ENCODE measurements at places on chromosomes 1 and 21.

GRCh38 chr21:36696390-36697059 lies 2.4 kb upstream of the SIM2 start:
- DNase-seq: no peak

DNA sequence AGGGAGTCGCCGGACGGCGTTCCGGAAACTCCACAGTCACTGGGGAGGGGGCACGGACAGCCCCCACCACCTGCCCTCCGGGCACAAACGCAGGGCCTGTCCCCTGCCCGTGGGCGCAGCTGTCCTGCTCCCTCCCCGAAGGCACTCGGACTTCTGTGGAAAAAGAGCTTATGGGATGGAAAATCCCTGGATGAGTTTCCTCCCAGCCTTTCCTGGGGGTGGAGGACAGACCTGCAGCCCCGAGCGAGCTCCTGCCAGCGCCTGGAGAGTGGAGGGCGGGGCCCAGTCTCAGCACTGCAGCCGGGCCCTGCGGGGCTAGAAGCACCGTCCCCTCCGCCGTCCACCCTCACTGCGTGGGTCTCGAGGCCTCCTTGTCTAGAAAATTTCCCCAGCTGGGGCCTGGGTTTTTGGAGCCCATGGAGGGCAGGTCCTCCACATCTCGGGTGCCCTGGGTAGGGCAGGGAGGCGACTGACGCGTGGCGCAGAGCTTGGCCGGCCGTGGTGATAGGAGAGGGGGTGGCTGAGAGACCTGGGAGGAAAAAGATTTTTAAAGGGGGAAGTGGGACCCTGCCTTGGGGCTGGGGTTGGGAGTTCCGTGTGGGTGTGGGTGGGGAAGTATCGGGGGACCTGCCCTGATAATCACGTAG lies 6.4 kb upstream of the COL6A1 start:
- no peak for DNase-seq

DNA sequence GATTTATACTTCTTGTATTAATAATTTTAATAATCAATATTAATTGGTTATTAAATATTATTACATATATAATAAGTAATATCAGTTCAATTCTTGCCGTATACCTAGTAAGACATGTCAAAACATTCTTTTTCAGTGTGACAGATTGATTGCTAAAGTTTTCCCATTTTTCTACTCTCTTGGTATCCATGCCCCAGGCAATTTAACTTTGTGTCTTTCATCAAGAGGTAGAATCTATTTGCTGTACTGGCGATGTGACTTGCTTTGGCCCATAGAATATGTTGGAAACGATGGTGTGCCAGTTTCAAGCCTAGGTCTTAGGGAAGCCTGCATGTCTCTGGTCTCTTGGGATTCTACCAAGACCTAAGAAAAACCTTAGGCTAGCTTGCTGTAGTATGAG lies 436.1 kb upstream of the ADAMTS5 start:
- no peak for DNase-seq

- DNase-seq: no peak
Measured at GRCh38 chr1:39407896-39408640, 83.4 kb upstream of the BMP8A start.

GRCh38 chr1:92755541-92756461 lies 29.1 kb downstream of the EVI5 start:
- DNase-seq: no peak

DNA sequence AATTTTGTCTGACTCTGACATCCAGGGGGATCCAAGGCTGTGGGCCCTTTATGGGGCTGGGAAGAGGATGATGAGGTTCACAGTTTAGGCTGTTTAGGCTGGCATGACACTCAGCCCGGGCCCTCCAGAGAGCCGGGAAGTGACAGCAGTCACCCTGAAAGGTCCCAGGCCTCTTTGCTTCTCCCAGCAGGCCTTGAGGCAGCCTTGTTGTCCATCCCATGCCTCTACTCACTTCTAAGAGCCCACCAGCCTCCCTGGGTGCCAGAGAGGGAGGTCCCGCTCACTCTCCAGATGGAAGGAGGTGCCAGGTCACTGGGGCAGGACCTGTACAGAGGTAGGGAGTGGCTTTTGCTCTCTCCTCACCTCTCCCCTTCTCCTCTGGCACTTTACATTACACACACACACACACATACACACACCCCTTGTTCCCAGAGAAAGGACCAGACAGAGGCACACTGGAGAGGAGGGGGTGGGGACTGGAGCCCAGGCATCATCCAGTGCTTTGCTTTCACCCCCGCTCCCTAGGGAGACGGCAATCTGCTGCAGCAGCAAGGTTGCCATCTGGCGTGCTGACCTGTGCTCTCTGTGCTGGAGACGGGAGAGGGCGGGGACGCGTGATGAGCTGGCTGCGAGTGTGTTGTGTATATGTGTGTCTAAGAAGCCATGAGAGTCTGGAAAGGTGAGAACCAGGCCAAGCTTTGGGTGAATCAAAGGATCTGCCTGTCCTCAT lies 4.6 kb downstream of the KLHDC8A start:
- DNase-seq: peak; percentile 48

DNA sequence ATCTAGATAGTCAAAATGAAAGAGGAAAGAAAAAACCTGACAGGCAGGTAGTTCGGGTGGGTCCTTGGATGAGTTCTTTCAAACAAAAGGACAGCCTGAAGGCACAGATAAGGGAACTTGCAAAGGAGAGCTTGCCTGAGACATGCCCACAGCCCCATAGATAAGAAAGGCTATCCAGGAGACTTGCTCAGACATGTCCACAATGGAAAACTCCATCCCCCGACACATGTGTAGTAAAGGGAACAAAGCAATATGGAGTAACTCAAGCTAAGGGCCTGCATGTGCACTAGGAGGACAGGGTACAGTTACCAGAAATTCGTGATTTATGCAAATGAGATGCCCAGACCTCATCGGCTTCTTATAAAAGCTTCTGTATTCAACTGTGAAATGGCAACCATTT lies 281.5 kb downstream of the NEGR1 start:
- DNase-seq: no peak

DNA sequence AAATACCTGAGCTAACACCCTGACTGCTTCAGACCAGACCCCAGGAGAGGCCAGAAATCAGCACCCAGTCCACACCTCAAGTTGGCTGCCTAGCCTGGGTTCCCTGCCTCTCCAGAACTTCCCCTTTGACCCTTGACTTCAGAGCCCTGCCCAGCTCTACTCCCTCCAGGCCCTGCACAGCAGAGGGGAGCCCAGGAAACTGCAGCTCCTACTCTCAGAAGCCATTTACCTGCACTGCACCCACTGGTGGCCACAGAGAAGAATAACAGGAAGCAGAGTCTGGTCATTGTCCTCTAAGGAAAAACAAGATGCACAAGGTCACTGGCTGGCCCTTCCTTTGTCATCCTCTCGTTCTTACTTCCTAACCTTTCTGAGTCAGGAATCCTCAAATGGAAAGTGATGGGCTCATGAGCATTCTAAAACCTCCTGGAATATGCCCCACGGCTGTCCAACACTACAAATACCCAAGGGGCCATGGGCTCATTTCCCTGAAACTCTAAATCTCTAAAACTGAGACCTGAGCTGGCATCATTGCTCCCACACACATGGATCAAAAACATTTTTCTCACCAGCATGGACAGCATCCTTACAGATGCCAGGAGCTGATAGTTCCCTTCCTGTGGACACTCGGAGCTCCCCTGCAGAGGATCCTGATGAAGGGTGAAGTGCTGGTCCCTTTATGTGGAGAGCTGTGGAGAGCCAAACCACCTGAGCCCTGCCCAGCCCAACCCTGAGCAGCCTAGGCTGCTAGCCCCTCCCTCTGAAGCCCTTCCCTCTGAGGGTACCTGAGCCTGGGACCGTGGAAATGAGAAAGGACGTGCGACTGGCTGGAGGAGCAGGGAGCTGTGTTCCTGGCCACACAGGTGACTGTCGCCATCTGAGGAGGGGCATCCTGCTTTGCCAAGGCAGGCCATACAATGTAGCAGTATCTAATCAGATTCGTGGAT lies at the start of gene ITLN2:
ITLN2 (minus strand) TSS at position 652 of the 947 bp plus-strand sequence; CDS start at position 584, 68 bp downstream.
- DNase-seq: no peak

- no peak for DNase-seq
Measured at GRCh38 chr1:48073798-48074530, 76.8 kb upstream of the TRABD2B start.

GRCh38 chr1:112070677-112071076 lies 81.2 kb upstream of the KCND3 start:
- DNase-seq: no peak

GRCh38 chr1:85325920-85326319 lies 49.5 kb upstream of the BCL10 start:
- no peak for DNase-seq
